CD8-positive, alpha-beta memory T cell (primary cell): ENCODE measurements at places on chromosomes 2 and 18.
A peak's percentile ranks its signal among the peaks of the same experiment; 100 is the strongest.

DNA sequence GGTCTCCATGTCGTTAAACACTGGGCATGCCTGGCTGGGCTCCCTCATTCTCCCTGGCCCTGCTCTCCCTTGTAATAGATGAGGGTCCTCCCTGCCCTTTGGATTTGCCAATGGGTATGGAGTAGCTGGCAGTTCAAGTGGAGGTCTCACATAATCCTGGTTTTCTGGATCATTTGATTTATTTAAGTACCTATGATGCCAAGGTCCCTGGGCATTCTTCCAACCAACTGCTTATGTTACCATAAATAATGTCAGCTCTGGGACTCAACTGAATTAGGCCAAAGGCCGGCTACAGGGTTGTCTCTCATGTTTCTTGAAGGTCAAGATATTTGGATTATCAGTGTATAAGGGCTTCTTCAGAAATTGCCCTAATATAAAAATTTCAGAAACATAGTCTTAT, 104.9 kb upstream of the LYPD6 start:
- no peak for DNase-seq
- H3K27ac ChIP-seq = no peak overlapping the region
- H3K36me3 ChIP-seq = no peaks in the 10 kb centered on the region
- H3K4me3 ChIP-seq = no peak overlapping the region

DNA sequence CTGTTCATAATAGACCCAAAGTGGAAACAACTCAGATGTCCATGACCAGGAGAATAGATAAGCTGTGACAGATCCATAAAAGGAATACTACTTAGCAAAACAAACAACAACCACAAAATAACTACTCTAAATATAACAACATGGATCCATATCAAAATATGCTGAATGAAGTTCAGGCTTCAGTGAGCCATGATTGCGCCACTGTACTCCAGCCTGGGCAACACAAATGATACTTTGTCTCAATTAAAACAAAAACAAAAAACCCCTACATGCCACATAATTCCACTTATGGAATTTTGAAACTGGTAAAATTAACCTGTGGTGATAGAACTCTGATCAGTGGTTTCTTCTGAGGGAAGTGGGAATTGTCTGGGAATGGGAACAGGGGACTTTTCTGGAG, 11.2 kb upstream of the MYO3B start:
- DNase-seq = no peak
- no peak overlapping the region for H3K27ac ChIP-seq
- H3K4me1 ChIP-seq = no peaks in the 10 kb centered on the region
- H3K27me3 ChIP-seq = no peaks in the 10 kb centered on the region
- no peaks in the 10 kb centered on the region for H3K36me3 ChIP-seq

- no peak overlapping the region for H3K27ac ChIP-seq
- H3K27me3 ChIP-seq = peaks cover 3% of the 10 kb centered on the region
- peaks cover 7% of the 10 kb centered on the region for H3K4me1 ChIP-seq
- no peak for DNase-seq
- no peak overlapping the region for H3K4me3 ChIP-seq
- H3K36me3 ChIP-seq = no peaks in the 10 kb centered on the region
These were observed 41.1 kb downstream of the MYO7B start for GRCh38 chr2:127576433-127577207.

DNA sequence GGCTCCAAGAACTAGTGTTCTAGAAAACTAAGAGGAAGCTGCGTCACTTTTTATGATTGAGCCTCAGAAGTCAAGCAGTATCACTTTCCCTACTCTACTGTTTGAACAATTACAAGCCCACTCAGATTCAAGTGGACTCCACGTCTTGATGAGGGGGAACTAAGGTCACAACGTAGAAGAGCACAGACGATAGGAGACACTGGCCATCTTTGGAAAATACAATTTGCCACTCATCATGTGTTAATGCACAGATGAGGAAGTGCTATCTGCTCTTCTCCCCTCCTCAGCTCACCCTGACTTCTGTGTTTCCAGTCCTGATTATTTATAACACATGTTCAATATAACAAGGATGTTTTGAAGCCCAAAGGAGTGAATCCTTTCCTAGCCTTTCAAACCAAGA, 76.1 kb upstream of the CYP1B1 start:
- H3K36me3 ChIP-seq = no peaks in the 10 kb centered on the region
- no peak overlapping the region for H3K27ac ChIP-seq
- no peaks in the 10 kb centered on the region for H3K4me1 ChIP-seq
- no peak for DNase-seq

DNA sequence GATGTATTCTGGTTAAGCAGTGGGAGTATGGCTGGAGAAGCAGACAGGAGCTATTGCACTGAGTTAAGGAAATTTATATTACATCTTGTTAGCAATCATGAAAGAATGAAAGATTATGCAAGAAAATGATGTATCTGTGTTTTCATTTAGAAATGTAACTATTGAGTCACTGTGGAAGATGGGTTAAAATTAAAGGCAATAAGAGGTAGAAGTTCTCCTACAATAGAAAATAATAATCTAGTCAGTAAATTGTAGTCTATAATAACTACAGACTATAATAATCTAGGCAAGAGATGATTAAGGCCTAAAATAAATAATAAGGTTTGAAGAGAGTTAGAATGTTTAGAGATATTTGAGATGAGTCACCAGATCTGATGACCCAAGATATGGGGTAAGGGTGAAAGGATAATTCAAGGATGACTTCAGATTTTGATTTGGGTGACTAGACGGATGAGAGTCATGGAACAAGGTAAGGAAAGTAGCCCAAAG, 371.9 kb upstream of the KCNH7 start:
- no peak for DNase-seq
- H3K4me3 ChIP-seq = no peak overlapping the region

DNA sequence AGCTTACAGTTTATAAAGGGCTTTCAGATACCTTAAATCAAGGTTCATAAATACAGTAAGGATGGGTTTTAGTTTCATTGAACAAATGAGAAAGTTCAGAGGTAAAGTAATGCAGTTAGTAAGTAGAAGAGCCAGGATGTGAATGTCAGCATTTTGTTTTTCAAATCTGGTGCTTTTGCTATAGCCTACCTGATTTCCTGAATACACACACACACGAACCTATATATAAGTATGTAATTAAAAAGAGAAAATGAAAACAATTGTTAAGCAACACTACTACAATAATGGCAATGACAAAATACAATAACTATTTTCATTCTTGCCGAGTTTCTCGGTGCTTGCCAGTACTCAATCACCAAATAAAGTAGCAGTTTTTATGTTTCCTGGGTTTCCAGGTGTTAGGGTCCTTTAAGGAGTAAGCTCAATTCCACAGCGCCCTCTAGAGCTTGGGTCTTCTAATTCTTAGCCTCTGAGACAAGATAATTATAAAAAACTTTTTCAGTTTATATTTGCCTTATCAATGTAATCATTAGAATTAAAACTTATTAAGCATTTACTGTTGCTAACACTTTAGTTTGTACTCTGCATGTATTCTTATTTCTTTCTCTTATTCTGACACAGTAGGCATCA, 512.9 kb upstream of the ACVR2A start:
- no peaks in the 10 kb centered on the region for H3K36me3 ChIP-seq
- no peak for DNase-seq
- H3K27me3 ChIP-seq = no peaks in the 10 kb centered on the region
- no peak overlapping the region for H3K4me3 ChIP-seq
- no peak overlapping the region for H3K27ac ChIP-seq

GRCh38 chr2:145644820-145645302, 1124.9 kb upstream of the ZEB2 start:
- no peaks in the 10 kb centered on the region for H3K4me1 ChIP-seq
- H3K27ac ChIP-seq = no peak overlapping the region
- H3K4me3 ChIP-seq = no peak overlapping the region
- no peak for DNase-seq
- H3K27me3 ChIP-seq = no peaks in the 10 kb centered on the region

- H3K27me3 ChIP-seq = no peaks in the 10 kb centered on the region
- H3K4me1 ChIP-seq = no peaks in the 10 kb centered on the region
- DNase-seq = no peak
- H3K27ac ChIP-seq = no peak overlapping the region
These were observed 775 bp downstream of the SNED1 start for GRCh38 chr2:240998995-240999791.

GRCh38 chr2:64766841-64767669, 113.3 kb upstream of the SERTAD2 start:
- H3K27me3 ChIP-seq = no peaks in the 10 kb centered on the region
- DNase-seq = peak; percentile 51
- H3K4me1 ChIP-seq = peaks cover 10% of the 10 kb centered on the region
- H3K27ac ChIP-seq = peak overlapping the region; percentile 71

GRCh38 chr2:238409341-238410199, 17.2 kb upstream of the ASB1 start:
- no peaks in the 10 kb centered on the region for H3K4me1 ChIP-seq
- no peak overlapping the region for H3K27ac ChIP-seq
- no peak overlapping the region for H3K4me3 ChIP-seq

DNA sequence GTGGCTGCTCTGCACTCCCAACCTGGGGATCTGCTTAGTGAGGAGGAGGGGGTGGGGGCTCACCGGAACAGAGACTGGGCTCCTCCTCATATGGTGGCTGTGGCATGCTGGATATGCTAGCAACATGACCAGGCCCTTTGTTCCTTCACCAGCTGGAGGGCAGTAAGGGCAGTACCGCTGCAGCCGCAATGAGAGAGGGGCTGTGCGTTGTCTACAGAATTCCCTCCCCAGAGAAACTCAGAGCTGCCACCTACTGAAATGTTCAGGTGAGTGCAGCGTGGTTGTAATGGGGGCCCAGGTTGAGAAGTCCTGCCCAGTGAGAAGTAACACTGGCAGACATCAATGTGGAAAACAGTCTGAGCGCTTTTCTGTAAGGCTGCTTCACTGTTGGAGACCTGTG, 1211.9 kb upstream of the NXPH2 start:
- H3K36me3 ChIP-seq = no peaks in the 10 kb centered on the region
- no peak overlapping the region for H3K4me3 ChIP-seq
- no peaks in the 10 kb centered on the region for H3K4me1 ChIP-seq

GRCh38 chr2:78780864-78781583, 244.5 kb upstream of the REG3G start:
- H3K27me3 ChIP-seq = no peaks in the 10 kb centered on the region
- no peaks in the 10 kb centered on the region for H3K4me1 ChIP-seq
- no peak overlapping the region for H3K27ac ChIP-seq
- no peaks in the 10 kb centered on the region for H3K36me3 ChIP-seq
- DNase-seq = no peak

GRCh38 chr2:23423873-23424680, 39.1 kb downstream of the KLHL29 start:
- no peak for DNase-seq
- H3K27ac ChIP-seq = no peak overlapping the region
- no peaks in the 10 kb centered on the region for H3K4me1 ChIP-seq
- no peaks in the 10 kb centered on the region for H3K27me3 ChIP-seq
- H3K4me3 ChIP-seq = no peak overlapping the region

GRCh38 chr2:147610496-147611040, 234.3 kb upstream of the ACVR2A start:
- H3K36me3 ChIP-seq = no peaks in the 10 kb centered on the region
- H3K27me3 ChIP-seq = no peaks in the 10 kb centered on the region
- no peak for DNase-seq
- no peaks in the 10 kb centered on the region for H3K4me1 ChIP-seq

- H3K27me3 ChIP-seq = no peaks in the 10 kb centered on the region
- H3K4me3 ChIP-seq = no peak overlapping the region
- no peaks in the 10 kb centered on the region for H3K36me3 ChIP-seq
- H3K27ac ChIP-seq = no peak overlapping the region
- no peaks in the 10 kb centered on the region for H3K4me1 ChIP-seq
These were observed 18.4 kb upstream of the B3GNT2 start for GRCh38 chr2:62177392-62178049.

DNA sequence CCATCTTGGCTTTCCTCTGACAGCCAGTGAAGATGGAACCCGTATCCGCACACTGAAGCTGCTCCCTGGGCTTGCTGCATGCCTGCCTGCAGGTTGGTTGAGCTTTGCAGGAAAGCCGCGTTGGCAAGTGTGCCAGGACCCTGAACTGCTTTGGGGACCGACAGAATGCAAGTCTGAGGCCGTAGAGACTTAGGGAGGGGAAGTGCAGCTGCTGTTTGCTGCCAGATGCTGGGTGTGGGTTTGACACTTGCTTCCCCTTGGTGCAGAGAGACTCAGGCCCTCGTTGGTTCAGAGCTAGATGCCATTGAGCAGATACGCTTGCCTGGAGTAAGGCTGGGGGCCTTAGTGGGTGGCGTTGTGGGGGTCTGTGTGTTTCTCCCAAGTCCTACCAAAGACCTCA, 13.1 kb upstream of the PHLPP1 start:
- H3K4me3 ChIP-seq = no peak overlapping the region
- H3K36me3 ChIP-seq = no peaks in the 10 kb centered on the region
- H3K27ac ChIP-seq = no peak overlapping the region
- no peaks in the 10 kb centered on the region for H3K27me3 ChIP-seq

DNA sequence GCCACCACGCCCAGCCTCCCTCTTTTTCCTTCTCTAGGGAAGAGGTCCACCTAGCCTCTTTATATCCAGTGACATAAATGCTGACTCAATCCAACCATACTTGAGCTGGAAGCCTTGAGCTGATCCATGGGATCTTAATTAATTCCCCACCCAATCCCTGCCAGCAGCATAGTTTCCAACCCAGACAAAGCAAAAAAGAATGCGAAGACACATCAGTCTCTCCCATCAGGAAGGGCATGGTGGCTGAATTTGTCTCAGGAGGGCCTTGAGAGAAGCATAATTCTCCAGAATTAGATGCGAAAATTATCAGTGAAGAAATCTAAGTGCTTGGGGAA, 22.5 kb downstream of the CASP10 start:
- no peak overlapping the region for H3K27ac ChIP-seq
- H3K36me3 ChIP-seq = peaks cover 15% of the 10 kb centered on the region
- H3K4me1 ChIP-seq = peaks cover 28% of the 10 kb centered on the region

GRCh38 chr2:33404321-33404720, 72.1 kb upstream of the RASGRP3 start:
- no peak overlapping the region for H3K4me3 ChIP-seq
- no peaks in the 10 kb centered on the region for H3K36me3 ChIP-seq
- no peaks in the 10 kb centered on the region for H3K4me1 ChIP-seq
- H3K27ac ChIP-seq = no peak overlapping the region

GRCh38 chr18:15198116-15198389, 450.1 kb downstream of the ANKRD30B start:
- no peaks in the 10 kb centered on the region for H3K36me3 ChIP-seq
- DNase-seq = no peak
- no peaks in the 10 kb centered on the region for H3K4me1 ChIP-seq

DNA sequence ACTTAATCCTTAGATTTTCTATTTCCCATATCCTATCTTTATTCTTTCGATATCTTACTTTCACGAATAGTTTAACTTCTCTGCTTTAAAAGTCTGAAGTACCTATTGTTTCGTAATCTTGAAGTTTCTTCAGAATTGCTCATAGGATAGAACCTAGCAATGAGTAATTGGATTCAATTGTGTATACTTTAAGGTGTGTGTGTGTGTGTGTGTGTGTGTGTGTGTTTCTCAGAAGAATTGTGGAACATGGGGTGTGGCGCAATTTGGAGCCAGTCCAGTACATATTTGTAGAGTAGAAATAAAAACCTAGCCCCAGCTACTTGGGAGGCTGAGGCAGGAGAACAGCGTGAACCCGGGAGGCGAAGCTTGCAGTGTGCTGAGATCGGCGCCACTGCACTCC, 897.6 kb downstream of the BCL11A start:
- no peak overlapping the region for H3K4me3 ChIP-seq
- no peak overlapping the region for H3K27ac ChIP-seq
- DNase-seq = no peak
- no peaks in the 10 kb centered on the region for H3K4me1 ChIP-seq
- no peaks in the 10 kb centered on the region for H3K27me3 ChIP-seq
- no peaks in the 10 kb centered on the region for H3K36me3 ChIP-seq
